ENCODE measurements at places on chromosomes 5 and 9.

DNA sequence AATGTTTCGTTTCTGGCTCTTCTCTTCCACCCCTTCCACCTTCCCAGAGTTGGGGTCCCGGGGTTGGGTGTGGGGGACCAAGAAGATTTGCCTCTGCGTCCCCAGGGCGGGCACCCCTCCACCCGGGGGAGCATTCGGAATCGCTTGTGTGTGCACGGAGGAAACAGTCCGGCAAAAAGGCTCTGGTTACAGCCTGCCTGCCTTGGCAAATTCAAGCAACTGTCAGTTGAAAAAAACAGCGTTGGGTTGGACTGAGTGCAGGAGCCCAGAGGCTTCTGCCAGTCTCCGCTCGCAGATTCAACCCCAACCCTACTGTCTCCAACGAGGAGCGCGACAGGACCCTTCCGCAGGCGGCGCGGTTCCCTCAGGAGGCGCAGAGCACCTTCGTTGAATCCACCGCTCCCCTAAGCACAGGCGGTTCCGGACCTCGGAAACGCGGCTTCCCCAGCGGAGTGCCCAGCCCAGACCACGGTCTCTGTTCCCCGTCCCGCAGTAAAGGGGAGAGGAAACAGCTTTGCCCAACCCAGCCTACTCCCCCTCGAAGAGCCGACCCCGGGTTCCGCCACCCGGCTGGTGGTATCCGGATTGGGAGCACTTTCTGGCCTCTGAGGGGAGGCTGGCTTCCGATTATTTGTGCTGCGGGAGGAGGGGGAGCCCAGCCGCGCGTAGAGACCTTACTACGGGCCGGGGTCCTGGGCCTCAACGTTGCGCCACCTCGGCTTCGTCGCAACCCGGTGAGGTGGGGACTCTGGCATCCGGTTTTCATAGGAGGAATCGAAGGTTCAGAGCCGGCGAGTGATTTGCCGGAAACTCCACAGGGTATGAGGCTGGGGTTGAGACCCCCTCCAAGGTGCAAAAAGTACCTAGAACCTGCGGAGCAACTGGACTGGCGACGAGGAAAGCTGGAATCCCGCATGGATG lies 9.6 kb downstream of the LHX6 start:
- DNase-seq = peak; percentile 64

GRCh38 chr9:87824216-87824875 lies 58.3 kb upstream of the SPATA31E1 start:
- DNase-seq = no peak

GRCh38 chr9:109411069-109411761 lies 86.9 kb downstream of the PTPN3 start:
- DNase-seq = no peak

DNA sequence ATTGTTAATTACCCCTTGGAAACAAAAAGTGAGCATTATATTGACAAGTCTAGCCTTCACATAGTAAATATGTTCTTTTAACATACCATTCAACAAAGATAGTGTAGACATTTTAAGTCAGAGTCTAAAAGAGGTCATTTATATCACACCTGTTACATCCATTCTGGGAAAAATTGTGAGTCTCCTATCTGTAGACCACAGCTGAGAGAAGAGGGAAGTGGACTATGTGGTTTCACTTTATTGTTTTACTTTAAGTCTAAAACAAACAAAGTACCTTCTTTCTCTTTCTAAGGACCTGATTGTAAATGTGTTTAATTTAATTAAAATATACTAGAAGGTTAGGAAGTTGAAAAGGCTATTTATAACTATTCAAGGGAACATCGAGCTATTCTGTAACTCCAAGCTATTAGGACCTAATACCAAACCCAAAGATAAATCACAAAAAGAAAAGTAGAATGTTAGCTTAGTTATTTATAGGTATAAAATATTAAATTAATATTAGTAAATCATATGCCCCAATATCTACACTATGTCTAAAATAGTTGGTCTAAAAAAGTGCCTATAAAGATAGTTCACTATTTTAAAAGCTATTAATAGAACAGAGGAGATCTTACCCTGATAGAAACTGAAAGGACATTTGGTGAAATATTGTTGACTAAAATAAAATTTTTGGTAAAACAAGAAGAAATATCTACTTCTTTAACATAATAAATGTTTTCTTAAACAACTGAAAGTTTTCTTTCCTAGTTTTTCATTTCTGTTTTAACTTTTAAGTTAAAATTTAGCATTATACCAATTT lies 134.9 kb downstream of the TMEM167A start:
- DNase-seq = no peak

- DNase-seq = no peak
Measured at GRCh38 chr5:157479166-157479565, 19.2 kb downstream of the NIPAL4 start.
